Activated CD4-positive, alpha-beta T cell treated with anti-CD3 and anti-CD28 coated beads, Interleukin-2, amount 50 U/mL, for 24 hours (primary cell): ENCODE measurements at places on chromosomes 11 and 22.
A peak's percentile ranks its signal among the peaks of the same experiment; 100 is the strongest.

- DNase-seq: peak; percentile 74
Observed at GRCh38 chr11:120511116-120511819, at the start of gene GRIK4. Gene GRIK4, plus strand, starts transcription at chr11:120511748. Its CDS starts 148,571 bp downstream, at chr11:120660319.

GRCh38 chr11:47259232-47259977 is 1.6 kb downstream of the NR1H3 start:
- no peak for DNase-seq

GRCh38 chr22:46044621-46045458 is 67.9 kb upstream of the WNT7B start:
- no peak for DNase-seq

DNA sequence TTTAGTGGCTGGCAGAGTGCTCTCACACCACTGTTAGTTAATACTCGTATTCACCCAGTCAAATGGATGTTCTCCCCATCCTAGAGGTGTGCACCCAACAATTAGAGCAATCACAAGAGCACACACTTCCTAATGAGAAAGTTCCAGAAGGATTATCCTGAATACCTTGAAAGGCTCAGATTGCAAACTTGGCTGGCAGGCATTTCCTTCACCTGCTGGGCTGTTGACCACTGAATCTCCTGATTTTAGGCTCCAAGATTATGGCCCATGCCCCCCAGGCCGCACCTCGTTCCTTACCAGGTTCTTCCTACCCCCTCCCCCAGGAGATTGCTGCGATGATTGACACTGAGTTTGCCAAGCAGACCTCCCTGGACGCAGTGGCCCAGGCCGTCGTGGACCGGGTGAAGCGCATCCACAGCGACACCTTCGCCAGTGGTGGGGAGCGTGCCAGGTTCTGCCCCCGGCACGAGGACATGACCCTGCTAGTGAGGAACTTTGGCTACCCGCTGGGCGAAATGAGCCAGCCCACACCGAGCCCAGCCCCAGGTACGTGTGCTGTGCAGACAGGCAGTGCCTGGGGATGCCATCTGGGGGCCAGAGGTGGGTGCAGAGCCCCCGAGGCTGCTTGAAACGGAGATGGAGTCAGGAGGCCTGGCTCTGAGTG is 26.9 kb downstream of the TAB1 start:
- no peak for DNase-seq

DNA sequence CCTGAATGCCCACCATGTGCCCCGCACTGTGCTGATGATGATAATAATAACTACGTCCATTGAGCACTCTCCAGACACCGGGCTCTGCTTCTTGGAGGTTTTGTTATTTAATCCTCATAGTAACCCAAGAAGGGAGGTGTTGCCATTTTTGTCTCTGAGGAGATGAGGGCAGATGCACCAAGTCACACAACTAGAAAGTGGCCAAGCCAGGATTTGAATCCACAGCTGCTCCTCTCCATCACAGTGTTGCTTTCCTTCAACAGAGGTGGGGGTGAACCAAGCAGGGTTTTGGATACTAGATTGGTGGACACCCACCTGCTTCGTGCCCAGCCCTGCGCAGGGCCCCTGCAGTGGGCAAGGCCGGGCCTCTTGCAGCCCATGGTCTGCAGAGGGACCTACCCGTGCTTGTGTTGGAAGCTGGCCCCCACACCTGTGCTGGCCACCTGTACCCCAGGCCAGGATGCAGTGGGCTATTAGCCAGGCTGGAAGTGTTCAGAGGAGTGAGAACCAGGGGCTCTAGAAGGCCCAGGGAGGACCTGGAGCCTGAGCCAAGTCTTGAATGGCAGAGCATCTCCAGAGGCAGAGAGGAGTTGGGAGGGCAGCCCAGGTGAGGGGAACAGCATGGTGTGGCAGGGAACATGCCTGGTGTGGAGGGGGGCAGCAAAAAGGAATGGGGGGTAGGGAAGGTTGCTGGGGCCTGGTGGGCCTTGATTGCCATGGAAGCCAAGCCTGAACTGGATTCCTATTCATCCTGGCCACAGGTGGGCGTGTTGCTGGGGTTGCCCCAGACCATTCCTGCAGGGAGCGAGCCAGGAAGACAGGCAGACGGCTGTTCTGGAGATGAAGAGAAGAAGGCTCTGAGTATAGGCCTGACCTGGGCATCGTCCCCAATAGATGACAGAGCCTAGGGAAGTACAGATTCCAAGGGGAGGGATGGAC is 2.7 kb upstream of the DPP3 start:
- DNase-seq: no peak

DNA sequence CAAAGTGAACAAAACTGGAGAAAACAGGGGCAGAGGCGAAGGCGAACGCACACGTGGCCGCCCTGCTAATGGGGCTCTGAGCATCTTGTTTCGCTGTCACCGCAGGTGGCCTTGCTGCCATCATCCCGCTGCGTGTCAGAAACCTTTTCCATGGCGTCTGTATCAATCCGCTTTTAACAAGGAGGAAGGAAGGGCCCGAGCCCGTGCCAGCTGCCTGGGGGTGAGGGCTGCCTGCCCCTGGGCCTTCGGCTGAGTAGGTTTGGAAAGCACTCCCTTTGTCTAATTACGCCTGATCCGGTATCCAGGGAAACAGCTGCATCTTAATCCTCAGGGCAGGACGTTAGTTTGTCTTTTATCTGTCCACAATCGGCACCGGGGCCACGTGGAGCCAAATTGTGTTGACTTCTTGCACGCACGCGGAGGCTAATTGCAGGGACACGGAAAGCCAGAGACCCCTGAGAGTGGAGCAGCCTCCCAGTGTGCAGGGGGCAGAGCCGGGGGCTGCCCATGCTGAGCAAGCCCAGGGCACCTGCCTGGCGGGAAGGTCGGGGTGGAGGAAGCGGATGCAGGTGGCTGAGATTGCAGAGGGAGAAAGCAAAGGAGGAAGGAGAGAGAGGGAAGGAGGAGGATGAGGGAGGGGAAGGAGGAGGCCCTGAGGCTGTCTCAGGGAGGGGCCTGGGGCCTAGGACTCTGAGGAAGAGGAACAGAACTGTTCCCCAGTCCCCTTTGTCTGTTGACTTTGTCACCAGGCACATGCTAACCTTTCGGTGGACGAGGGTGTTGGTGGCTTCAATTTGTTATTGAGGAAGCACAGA is 19.2 kb upstream of the TH start:
- no peak for DNase-seq

DNA sequence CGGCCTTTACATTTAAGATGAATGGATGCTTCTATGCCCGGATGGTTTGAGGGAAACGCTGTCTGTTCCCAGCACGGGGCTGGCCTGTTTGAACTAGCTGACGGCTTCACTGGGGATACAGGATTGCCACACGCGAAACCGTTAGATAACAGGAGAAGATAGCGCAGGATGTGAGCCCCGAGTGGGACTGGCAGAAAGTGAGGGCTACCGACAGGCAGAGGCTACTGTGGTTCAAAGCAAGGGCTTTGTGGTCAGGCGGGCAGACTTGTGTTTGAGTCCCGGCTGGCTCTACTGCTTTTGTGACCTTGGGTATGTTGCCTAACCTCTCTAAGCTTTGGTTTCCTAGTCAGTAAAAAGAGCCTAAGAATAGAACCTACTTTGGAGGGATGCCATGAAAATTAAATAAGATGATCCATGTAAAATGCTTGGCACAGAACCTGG is 2.8 kb upstream of the OAF start:
- no peak for DNase-seq

DNA sequence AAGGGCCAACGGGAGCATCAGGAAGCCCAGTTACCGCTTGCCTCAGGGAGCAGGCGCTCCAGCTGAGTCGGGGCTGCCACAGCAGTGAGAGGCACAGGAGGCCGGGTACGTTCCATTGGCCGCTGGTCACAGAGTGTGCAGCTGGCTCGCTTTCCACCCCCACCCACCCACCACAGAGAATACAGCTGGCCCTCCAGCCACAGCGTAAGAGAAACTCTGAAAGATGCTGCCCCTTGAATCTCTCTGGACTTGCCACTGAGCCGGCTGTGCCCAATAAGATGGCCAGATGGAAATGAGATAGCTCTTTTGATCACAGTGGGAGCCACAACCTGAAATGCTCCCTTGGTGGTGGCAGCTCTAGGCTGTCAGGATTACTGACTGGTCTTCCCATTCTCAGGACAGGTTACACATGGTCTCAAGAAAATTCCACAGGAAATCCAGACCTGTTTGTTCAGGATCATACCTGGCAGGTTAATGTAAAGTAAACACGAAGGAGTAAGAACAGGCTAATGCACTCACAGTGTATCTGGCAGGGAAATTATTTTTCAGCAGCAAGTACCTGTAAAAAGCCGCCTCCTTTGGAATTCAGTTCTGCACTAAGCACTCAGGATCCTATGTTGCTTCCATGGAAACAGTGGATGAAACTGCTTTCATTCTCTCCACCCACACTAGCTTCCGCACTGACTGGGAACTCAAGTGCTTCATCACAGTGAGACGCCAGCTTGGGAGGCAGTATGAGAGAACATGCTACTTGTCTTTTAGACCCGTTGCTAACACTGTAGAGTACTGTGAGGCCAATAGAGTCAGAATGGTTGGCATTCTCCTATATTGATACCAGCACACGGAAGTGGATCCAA is 16.5 kb downstream of the SIAE start:
- DNase-seq: no peak

- DNase-seq: no peak
Observed at GRCh38 chr11:77053217-77054015, 13.4 kb upstream of the CAPN5 start.

DNA sequence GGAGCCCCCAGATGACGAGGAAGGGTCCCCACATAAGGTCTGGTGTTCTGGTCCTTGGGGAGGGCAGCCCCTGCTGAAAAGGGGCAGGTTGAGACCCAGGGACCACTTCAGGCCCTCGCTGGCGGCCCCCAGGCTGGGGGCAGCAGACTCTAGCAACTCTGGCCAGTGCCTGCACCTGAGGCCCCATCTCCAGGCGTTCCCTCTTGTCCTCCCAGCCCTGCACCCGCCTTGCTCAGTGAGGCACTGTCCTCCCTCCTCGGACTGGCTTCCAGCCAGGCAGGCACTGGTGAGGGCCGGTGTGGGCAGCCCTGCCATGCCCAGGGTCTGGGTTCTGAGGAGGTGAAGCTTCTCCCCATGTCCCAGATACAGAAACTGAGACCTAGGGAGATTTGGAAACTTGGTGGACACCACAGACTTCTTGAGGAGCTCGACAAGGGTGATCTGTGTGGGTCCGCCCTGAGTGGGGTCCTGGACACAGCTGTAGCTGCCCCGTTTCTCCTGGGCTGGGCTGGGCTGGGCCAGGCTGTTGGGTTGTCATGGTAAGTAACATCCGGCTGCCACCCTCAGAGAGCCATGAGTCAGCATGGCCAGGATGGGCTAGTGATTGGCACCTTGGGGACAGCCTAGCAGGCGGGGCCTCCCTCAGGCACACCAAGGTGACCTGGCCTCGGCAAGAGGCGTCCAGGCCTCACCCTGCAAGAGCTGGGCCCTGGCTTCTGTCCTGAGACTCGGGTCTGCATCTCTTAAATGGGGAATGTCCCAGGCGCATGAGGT is 11.1 kb upstream of the PHLDA2 start:
- DNase-seq: no peak

DNA sequence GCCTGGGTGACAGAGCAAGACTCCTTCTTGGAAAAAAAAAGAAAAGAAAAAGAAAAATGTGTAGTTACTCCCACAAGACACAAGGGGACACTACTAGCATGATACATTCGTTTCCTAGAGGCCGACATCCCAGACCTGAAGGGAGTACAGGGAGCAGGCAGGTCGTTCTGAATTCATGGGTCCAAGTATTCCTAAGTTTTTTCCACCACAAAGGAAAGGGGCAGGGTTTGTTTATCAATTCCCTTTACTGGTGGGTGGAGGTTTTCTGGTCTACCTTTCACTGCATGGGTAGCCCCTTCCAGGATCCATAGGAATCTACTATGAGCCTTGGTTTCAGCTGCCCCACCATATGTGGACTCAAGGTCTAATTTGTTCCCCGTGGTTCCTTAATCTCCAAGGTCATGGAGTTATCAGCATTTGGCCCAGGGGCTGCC is 11.8 kb downstream of the TIGD3 start:
- DNase-seq: no peak

GRCh38 chr11:12213883-12214282 is 103.5 kb downstream of the MICAL2 start:
- no peak for DNase-seq

DNA sequence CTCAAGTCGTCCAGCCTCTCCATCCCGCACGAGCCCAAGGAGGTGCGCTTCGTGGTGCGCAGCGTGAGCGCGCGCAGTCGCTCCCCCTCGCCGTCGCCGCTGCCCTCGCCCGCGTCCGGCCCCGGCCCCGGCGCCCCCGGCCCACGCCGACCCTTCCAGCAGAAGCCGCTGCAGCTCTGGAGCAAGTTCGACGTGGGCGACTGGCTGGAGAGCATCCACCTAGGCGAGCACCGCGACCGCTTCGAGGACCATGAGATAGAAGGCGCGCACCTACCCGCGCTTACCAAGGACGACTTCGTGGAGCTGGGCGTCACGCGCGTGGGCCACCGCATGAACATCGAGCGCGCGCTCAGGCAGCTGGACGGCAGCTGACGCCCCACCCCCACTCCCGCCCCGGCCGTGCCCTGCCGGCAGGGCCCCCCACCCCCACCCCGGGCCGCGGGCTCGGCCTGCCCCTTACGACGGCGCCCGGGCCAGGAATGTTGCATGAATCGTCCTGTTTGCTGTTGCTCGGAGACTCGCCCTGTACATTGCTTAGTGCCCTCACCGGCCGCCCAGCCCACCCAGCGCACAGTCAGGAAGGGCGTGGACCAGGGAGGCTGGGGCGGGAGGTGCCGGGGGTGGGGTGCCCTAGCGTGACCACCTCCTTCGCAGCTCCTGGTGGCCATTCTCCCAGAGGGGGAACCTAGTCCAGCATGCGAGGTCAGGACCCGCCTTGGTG is 6.9 kb upstream of the ACR start:
- DNase-seq: no peak

- no peak for DNase-seq
Observed at GRCh38 chr22:45689211-45689610, 17.6 kb downstream of the ATXN10 start.

- no peak for DNase-seq
Observed at GRCh38 chr11:70246196-70246595, 24.3 kb upstream of the PPFIA1 start.

DNA sequence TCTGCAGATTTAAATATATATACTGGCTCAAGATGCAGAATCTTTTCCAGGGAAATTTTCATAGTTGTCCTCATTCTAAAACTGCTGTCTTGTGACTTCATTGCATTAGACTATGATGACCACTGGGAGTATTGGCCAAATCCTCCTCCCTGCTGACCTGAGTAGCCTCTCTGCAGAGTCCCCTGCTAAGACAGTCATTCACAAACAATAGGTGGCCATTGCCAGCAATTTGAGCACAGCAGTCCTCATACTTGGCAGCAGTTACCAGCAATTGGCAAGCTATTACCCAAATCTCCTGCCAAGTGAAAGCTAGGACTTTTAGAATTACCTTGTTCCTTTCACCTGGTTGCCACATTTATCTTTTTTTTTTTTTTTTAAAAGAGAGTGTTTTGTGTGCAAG is 325.8 kb downstream of the FAT3 start:
- DNase-seq: no peak

GRCh38 chr11:3182462-3182852 is 17.3 kb upstream of the OSBPL5 start:
- no peak for DNase-seq

GRCh38 chr11:60852117-60852981 is 3.4 kb downstream of the PTGDR2 start:
- DNase-seq: no peak

- DNase-seq: no peak
Observed at GRCh38 chr11:18449251-18449650, 6.4 kb upstream of the LDHAL6A start.
